Left ventricle myocardium inferior (tissue), 1 donor: ENCODE measurements at places on chromosomes 16 and 17.
A peak's percentile ranks its signal among the peaks of the same experiment; 100 is the strongest.

- peak; percentile 72 for DNase-seq
Measured at GRCh38 chr17:2904135-2904534, 107.9 kb downstream of the RAP1GAP2 start.

DNA sequence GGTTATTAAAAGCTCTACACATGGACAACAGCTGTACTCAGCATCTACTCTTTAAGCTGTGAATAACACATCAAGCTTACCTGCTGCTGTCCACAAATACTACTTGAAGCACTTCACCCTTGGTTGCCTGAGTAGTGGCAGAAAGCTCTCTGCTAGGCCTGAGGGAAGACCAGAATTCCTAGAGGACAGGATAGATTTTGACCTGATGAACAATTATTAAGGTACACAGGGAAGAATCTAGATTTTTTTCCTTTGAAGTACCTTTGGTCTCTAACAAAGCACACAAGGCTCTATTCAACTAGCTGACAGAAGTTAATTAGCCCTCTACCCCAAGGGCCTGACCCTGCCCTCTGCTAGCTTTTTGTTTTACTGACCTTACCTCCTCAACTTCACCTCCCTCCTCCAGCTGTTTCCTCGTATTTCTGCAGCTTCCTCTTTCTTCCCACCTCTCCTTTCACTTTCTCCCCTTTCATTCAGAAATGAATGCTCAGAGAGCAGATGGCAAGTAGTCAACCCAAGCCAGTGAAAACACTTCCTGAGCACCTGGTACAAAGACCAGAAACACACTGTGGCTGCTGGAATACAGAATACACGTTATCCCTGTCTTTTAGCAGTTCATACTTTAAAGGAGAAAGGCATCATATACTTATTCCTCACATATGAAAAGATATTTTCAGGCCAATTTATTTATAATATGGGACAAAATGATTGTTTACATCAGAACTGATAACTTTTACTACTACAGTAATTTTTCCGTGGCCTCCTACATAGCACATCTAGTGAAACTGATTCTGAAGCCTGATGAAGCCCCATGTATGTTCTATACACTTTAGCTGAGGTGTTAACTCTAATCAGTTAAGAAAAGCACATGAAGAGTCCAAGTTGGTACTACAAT is 5.7 kb upstream of the VEZF1 start:
- DNase-seq: no peak

- DNase-seq: no peak
Measured at GRCh38 chr17:75069783-75070182, 18.0 kb upstream of the SLC16A5 start.

- no peak for DNase-seq
Measured at GRCh38 chr16:71353736-71354135, 4.8 kb upstream of the CALB2 start.

- DNase-seq: no peak
Measured at GRCh38 chr17:68972119-68972704, 17.0 kb upstream of the ABCA8 start.

DNA sequence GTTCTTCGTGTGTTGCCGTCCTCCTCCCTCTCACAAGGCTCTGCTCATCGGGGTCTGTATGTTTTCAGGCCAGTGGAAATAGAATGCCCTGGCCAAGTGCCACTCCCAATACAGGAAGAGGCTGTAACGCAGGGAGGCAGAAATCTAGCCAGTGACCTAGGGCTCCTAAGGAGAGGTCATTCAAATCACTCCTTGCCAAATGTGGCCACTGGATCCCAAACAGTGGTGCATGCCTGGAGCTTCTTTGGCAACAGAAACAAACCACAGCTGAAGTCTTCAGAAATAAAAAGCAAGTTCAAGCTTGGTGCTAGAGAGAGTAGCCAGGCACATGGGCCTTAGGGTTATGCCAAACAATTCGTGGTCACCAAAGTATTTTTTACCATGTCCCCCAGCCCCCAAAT is 66.1 kb downstream of the SMG6 start:
- peak; percentile 55 for DNase-seq
